ENCODE measurements at places on chromosomes 7 and 10. TPM values are rescaled to one million over a fixed set of nuclear protein-coding genes. Genes with fewer than 3 reads are reported as not detected.

Gene FAM24B
- total RNA-seq, result 12.8 TPM

Gene CLEC5A
- not detected for total RNA-seq

Gene CDC14C
- not detected for total RNA-seq

Gene NACAD
- 0.50 TPM for total RNA-seq

Gene EPDR1
- total RNA-seq, result 2.6 TPM

Gene PNLIP
- not detected for total RNA-seq

Gene LIPF
- not detected for total RNA-seq

Gene PON3
- total RNA-seq, result not detected
